NCI-H774 (cell line): ENCODE measurements at places on chromosomes 6 and 20.

GRCh38 chr20:31691646-31692275 is 30.9 kb downstream of the BCL2L1 start:
- DNase-seq: no peak

GRCh38 chr6:129684903-129685661 is 24.9 kb downstream of the ARHGAP18 start:
- DNase-seq: no peak

DNA sequence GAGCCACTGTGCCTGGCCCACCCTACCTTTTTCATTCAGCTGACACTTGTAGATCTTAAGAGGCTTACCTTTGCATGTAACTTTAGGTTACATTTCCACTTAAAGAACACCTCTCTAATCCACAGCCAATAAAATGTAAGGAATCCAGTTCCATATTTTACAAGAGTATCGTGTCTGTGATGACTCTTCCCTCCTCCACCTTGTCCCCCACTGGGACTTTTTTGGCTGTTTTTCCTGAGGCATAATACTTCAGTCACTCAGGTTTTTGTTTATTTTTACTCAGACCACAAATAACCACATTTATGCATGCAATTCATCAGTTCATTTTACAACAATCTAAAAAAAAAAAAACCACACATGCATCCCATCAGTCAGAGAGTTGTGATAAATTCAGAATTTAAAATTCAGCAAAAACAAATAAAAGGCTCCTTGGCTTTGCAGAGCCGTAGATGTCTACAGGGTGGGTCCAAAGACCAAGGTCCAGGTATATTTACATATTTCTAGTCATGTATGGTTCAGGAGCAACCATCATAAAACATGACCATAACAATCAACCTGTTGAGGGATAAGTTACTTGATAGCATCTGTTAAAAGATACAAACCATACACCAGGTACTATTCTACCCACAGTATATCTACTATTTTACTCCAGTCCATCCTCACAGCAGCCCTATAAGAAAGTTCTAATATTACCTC is 9.9 kb downstream of the ATXN1 start:
- no peak for DNase-seq

- peak; percentile 7 for DNase-seq
Measured at GRCh38 chr20:33791959-33792597, 19.1 kb upstream of the CHMP4B start.

DNA sequence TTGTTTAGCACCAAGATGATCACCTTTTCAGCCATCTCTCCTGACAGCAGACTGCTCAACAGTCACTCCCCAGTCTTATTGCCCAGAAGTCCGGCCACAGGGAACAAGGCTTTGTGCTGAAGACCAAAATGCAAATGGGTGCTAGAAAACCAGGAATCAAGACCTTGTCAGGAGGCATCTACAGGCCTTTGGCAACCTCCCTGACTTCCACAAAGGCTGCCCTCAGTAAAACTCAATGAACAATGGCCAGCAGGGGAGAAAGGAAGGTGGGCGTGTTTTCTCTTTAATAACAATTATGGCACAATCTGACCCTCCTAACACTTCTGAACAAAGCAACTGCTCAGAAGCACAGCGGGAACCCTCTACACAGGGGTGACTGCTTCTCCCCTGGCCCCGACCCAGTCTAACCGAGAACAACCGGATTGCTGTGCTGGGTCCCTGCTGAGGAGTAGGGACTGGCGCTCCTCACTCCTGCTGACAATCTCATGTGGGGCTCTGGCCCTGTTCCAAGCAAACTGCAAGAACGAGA is 41.6 kb downstream of the PLCG1 start:
- no peak for DNase-seq
